Activated CD4-positive, alpha-beta T cell treated with anti-CD3 and anti-CD28 coated beads, Interleukin-2, amount 50 U/mL, for 4 hours (primary cell): ENCODE measurements at places on chromosomes 16 and 17.

DNA sequence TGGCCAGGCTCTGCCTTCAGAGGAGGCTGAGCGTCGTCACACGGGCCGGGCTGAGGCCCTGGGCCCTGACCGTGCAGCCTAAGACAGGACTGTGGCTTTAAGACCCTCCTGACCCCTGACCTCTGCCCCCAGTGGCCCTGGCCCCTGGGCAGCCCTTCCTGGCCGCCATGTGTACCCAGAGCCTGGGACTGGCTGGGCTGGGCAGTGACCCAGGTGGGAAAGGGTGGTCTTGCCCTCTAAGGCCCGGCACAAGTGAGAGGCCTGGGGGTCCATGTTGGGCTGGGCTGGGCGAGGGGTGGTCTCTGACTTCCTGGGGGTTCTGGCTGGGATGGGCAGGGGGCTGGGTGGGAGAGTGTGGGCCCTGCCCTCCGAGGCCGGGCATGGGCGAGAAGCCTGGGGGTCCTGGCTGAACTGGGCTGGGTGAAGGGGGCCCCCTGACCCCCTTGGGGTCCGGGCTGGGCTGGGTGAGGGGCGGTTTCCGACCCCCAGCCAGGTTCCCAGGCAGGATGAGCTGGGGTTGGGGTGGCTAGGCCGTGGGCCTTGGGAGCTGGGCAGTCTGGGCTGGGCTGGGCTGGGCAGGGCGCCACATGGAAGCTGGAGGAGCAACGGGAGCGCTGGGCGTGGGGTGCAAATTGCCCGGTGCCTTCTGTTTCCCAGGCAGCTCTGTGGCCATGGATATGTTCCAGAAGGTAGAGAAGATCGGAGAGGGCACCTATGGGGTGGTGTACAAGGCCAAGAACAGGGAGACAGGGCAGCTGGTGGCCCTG, at the start of gene CDK3:
CDK3 (plus strand) TSS at position 101 of the 767 bp plus-strand sequence; CDS start at position 672, 571 bp downstream.
- DNase-seq, result no peak

- DNase-seq, result no peak
Measured at GRCh38 chr17:46785696-46786095, 32.8 kb downstream of the WNT3 start.

GRCh38 chr17:78125976-78126894, 2.3 kb downstream of the TMC6 start:
- no peak for DNase-seq

DNA sequence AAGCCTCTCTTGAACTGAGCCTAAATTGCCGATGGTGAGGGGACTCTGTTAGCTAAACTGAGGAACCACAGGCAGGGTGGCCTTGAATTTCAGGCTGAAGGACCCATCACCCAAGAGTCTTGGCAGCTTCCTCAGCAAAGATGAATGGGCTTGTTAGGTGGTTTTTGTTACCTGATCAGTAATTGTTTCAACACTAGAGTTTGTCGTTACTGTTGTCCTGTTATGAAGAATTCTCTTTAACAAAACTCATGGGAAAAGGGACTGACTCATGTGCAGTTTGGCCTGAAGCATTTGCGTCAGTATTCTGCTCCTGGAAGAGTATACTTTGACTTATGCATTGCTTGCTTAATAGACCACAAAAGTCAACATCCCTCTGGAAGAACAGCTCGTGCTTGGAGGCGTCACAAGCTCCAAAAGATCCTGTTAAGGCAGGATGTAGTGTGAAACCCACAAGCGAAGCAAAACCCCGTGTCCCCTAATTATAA, 206.0 kb downstream of the IRX3 start:
- DNase-seq, result no peak

GRCh38 chr17:76370261-76370993, 14.0 kb upstream of the SPHK1 start:
- no peak for DNase-seq

GRCh38 chr17:12422651-12423050, 243.0 kb upstream of the MYOCD start:
- DNase-seq, result no peak

GRCh38 chr16:26344240-26344776, 652.5 kb downstream of the HS3ST4 start:
- DNase-seq, result no peak

- no peak for DNase-seq
Measured at GRCh38 chr16:474420-475122, 49.1 kb downstream of the RAB11FIP3 start.

DNA sequence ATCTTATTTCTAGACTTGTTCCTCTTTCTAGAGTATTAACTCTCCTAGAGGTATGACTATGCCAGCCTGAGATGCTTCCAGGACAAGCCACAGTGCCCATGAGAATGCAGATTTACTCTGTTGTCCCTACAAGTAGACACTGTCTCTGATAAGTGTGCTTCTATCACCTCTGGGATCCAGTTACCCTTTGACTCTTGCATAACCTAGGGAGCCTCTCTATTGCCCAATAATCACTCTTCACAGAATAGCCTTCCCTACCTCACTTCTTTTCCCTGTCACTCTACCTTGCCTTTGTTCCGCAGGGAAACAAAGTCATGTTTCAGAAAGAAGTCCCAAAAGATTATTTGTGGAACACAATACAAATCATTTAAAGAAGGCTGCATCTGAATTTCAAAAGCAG, 1.6 kb upstream of the KRT34 start:
- no peak for DNase-seq

DNA sequence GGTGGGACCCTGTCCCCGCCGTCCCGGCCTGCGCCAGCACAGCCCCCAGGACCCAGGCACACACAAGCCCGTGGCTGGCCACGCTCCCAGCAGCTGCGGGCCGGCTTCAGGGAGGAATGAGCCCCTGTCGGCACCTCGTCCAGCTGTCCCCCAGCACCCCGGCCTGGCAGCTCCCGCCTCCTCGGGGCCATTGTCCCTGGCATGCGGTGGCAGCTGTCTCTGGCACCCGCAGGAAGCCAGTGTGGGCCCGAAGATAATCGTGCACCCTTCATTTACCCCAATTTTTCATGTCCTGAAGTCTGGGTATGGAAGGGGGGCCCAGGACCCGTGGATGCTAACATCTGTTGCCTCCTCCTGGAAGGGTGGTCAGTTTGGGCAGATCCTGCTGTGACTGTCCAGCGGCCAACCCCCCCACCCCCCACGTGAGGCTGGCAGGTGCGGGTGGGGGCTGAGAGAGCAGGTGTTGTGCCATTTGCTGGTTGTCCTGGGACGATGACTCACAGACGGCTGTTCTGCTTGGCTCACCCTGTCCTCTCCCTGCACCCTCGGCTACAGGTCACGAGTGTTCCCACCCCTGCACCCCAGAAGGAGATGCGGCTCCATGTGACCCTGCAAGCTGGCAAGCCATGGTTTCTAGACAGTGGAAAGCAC, 4.0 kb upstream of the LMF1 start:
- DNase-seq, result no peak

DNA sequence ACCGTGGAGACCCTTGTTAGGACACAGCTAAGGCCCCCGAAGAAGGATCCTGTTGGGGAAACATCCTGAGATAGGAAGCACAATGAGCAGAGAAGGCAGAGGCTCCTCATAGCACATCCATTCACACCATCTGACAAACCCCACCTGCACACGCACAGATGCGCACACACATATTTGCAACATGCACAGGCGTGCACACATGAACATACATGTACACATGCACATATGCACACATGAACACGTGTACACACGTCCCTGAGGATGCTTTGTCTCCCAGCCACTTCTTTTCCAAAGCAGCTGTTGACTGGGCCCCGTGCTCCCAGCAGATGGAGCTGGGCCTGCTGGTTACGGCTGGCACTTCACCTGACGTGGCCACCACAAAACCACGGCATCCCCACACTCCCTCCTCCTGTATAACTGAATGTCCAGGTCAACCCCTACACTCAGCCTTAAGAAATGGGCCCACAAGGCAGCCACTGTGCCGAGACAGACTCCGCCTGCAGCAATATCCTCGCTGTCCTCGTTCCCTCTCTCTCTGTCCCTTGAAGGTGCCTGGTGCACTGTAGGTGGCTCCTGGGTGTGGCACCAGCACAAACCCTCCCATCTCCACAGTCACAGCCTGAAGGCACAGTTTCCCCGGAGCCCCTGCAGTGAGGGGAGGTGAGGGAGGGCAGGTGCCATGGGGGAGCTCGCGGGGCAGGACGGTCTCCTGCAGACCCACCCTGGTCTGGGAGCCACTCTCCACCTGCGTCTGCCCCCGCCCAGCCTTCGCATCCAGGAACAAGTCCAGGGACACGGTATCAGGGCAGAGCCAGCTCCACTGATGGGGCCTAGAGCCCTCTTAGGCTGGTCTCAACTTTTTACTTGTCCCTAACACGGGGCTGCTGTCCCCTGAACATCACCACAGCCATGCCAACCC, 183.0 kb downstream of the RBFOX3 start:
- DNase-seq, result no peak

GRCh38 chr17:67633751-67634211, 84.0 kb upstream of the NOL11 start:
- no peak for DNase-seq

- no peak for DNase-seq
Measured at GRCh38 chr16:78836802-78837491, 737.5 kb downstream of the WWOX start.
